ENCODE measurements at places on chromosomes 2 and 18.

DNA sequence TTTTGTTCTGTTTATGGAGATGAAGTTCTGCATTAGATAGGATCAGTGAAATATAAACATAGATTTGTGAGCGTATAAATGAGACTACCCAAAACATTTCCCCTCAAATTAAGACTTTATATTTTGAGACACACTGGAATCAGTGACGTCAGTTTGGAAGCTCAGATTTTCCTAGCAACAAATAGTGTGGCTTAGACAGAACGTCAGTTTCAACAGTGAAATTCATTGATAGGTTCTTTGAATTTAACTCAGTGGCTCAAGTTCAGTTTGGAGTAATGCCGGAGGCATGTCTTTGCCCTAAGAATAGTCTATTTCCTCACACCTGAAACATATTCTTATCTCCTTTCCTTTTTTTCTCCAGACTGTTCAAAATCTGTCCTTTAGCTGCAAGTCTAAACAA is 113.6 kb upstream of the ARHGAP15 start:
- no peak for DNase-seq

DNA sequence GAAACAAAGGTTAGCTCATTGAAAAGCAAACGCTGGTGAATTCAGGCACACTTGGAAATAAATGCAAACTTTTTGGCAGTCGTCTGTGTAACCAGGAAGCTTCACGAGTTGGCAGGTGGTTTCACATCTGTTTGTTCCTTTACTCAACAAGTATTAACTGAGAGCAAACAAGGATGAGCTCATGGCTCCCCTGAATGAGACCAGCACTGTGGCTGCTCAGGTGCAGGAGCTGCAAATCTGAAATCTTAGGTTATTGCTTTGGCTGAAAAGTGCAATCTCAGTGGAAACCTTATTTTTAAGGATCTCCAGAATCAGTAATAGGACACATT is 46.3 kb downstream of the SH3RF3 start:
- DNase-seq: no peak

GRCh38 chr2:38438133-38438882 is 61.2 kb upstream of the ATL2 start:
- DNase-seq: no peak

DNA sequence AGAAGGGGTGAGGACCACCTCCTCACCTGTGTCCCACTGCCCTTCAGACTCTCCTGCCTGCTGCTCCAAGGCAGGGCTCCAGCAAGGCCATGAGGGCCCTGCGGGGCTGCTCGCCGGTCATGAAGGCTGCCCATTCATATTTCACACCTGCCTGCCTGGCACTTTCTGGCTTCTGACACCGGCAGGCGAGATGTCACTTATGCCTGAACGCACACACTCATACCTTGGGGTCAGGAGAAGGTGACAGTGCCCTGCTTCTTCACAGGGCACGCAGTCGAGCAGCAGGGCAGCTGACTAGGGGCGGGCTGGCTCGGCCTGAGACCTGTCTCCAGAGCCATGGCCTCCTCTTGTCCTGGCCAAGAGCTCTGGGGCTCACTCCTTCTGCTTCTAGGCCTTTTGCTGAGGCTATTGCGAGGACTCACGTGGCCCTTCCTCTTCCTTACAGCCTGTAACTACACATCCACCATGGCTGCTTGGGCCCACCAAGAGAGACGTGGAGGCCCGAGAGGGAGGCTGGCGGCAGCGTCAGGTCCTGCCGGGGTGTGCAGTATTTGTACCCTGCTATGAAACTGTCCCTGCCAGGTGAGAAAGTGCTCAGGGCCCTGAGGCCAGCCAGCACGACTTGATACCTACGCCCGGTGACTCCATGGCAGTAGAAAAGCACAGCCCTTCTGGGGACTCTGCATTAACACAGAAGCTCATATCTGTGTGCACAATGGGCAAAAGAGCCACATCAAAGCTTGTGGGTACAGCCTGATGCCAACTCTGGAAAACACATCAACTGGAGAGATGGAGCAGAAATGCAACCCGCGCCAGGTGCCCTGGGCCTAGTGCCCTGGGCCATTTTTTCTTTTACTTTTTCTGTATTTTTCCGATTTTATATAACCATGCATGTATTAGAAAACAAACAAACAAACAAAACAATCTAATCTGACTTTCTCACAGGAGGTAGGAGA is 30.6 kb downstream of the HS6ST1 start:
- DNase-seq: no peak

GRCh38 chr2:160087854-160088745 is 25.7 kb upstream of the PLA2R1 start:
- DNase-seq: no peak

DNA sequence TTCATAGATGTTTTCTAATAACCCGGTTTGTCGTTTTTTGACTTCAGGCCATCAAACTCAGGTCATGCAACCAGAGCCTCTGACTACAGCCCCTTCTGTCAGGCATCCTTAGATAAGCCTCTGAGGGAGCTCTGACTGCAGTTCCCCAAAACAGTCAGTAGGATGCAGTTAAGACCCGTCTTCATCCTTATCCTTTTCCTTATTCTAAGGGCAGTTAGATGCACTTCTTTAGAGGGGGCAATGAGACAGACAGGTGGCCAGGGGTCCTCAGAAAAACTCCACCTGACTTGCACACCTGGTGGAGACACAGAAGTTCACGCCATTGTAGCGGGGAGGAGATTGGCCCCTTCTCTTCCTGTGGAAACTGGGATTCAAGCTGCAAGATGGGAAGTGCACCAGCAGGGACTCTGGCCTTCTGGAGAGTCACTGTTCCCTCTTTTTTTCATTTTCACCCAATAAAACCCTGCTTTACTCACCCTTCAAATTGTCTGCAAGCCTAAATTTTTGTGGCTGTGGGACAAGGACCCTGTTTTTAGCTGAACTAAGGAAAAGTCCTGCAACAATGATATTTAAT is 104.8 kb upstream of the TFPI start:
- DNase-seq: no peak

DNA sequence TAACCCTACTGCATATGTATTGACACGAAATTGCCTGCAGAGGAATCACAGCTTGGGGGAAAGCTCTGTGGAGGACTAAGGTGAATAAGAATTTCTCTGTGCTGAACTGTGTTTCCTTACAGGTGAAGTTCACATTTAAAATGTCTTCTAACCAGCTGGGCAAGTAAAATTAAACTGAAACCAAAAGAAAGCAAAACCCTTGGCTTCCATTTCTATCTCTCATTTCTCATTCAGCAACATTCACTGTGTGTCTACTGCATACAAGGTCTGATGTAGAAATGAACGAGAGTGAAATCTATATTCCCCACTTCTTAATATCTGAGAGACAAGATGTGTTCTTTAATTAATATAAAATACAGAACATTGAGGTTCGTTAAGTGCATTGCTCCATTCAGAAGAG is 397.3 kb downstream of the SOX11 start:
- no peak for DNase-seq

DNA sequence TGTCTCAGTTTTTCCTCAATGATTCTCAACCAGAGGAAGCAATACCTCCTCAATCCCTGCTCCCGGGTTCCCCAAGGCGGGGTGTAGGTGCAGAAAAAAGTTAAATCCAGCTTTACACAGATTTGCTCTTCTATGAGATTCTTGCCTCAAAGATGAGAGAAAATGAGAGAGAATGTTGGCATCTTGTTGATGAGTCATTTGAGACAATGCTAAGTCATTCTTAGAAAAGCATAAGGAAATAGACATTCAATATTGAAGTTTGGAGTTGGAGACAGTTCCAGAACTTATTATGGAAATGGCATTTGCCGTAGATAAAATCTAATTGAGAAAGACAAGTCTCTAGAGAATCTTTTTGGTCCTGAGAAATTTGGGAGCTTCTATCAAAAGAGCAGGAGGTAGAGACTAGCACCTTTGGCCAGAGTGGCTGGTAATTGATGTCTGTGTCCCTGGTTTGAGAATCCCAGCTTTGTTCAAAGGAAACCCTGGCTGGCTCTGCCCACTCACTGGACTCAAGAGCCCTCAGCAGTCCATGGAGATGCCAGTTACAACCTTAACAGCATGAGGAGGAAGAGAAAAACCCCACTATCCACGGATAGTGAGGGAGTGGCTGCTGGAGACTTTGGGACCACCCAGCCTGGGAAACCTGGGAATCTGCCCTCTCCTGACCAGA is 181.2 kb downstream of the FAM124B start:
- DNase-seq: no peak

GRCh38 chr2:66851449-66851872 is 416.5 kb downstream of the MEIS1 start:
- no peak for DNase-seq

GRCh38 chr2:130807659-130808385 is 28.9 kb upstream of the ARHGEF4 start:
- DNase-seq: no peak

DNA sequence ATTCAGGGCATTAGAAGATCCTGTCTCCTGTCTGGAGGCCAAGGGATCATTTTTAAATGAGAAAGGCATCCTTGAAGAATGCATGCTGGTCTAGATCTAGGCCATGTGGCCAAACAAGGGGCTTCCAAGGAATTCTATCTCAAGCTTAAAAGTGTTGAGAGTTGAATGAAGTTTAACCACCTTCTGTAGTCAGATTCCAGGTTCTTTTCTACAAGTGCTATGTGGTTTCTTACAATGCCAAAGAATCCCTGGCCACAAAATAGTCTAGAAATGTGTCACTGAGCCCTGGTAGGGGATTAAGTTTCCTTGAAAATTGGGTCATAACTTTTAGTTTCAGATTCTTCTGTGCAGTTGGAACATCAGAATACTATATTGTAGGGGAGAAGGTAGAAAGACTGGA is 640.7 kb upstream of the ACVR2A start:
- no peak for DNase-seq

- DNase-seq: no peak
Measured at GRCh38 chr2:134852518-134852917, 14.1 kb downstream of the ACMSD start.

- DNase-seq: no peak
Measured at GRCh38 chr2:9100080-9100876, 96.8 kb upstream of the MBOAT2 start.

- no peak for DNase-seq
Measured at GRCh38 chr18:44968336-44968735, 287.6 kb downstream of the SETBP1 start.

GRCh38 chr2:226849349-226849748 is 13.5 kb downstream of the RHBDD1 start:
- no peak for DNase-seq

GRCh38 chr18:78601349-78601748 is 378.3 kb upstream of the SALL3 start:
- no peak for DNase-seq

GRCh38 chr18:28439870-28440269 is 262.9 kb upstream of the CDH2 start:
- DNase-seq: no peak

DNA sequence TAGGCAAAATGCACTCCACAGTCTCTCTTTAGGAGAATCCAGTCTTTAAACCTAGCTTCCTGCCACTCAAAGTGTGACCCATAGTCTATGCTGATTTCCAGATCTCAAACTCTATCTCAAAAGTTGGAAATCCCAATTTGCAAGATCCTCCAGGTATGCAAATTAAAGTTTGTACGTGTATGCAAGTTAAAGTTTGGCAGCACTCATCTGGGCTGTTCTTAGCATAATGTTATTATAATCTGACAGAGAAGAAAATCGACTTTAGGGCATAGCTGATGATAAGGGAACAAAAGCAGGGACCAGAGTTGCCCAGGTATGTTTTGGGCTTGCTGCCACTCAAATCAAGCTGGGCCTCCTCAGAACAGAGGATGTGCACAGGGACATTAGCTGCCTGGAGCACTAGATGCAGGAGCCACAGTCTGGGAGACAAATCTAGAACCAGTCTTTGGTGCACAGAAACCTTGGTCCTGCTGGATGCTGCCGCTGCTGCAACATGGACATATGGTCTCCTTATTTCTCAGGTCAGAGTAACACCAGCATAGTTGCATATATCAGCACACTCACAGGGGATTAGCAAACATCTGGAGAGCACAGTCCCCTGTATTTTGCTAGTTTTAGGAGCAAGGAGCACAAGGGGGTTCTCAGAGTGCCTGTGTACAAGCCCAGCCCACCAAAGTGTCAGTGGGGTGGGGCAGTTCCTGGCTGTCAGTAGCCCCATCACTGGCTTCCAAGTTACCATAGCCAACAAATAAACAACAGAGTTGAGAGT is 242.6 kb downstream of the TTC32 start:
- no peak for DNase-seq

GRCh38 chr2:223996391-223996790 is 39.1 kb downstream of the MRPL44 start:
- no peak for DNase-seq

- no peak for DNase-seq
Measured at GRCh38 chr2:33021542-33022227, 74.9 kb downstream of the LTBP1 start.

- DNase-seq: no peak
Measured at GRCh38 chr2:219293736-219294231, 14.6 kb downstream of the DNAJB2 start.

- DNase-seq: no peak
Measured at GRCh38 chr2:64276417-64277095, 132.3 kb upstream of the PELI1 start.

DNA sequence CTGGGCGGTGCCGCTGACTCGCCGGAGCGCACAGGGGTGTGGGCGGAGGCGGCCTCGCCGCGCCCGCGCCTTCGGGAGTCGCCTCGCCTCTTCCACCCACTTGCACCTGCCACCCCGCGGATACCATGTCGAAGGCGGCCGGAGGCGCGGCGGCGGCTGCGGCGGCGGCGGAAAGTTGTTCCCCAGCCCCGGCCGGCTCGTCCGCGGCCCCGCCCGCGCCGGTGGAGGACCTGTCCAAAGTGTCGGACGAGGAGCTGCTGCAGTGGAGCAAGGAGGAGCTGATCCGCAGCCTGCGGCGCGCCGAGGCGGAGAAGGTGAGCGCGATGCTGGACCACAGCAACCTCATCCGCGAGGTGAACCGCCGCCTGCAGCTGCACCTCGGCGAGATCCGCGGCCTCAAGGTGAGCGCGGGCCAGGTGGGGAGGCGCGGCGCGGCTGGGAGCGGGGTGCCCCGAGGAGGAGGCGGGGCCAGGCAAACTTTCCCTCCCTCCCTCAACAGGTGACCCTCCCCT is 766 bp downstream of the CCDC85A start:
- no peak for DNase-seq

DNA sequence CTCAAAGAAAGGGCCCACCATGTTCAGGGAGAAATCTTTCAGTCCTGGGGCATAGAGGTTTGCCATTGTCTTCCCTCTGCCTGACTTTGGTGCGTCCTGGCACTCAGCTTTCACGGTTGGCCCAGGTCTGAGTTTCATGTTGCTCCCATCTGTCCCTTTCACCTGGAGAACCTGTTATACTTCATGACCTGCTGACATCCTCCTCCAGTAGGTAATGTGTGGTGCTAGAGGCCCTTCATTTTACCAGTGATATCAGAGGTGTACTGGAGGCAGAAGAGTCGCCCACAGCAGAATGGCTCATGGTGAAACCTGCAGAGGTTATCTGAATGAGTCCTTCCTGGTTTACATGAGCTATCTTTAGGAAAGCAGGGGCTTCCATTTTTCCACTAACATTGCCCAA is 128.8 kb upstream of the DLX2 start:
- no peak for DNase-seq

GRCh38 chr2:240959941-240960308 is 38.5 kb upstream of the SNED1 start:
- DNase-seq: no peak

Data from GM12891 (cell line).